Diencephalon (tissue), 1 donor: ENCODE measurements at places on chromosomes 3 and 15. TPM values are rescaled to one million over a fixed set of nuclear protein-coding genes. Genes with fewer than 3 reads are reported as not detected.

Gene C3orf52
- 1.2 TPM for total RNA-seq

Gene CCR4
- not detected for total RNA-seq

Gene RPUSD2
- 11.8 TPM for total RNA-seq

Gene STRIT1
- total RNA-seq, result 2.1 TPM

Gene ACVR2B
- total RNA-seq, result 43.6 TPM

Gene GRAMD2A
- 4.4 TPM for total RNA-seq

Gene MB21D2
- total RNA-seq, result 54.7 TPM

Gene GPR27
- 42.0 TPM for total RNA-seq

Gene GATA2
- total RNA-seq, result 1.2 TPM

Gene PLA1A
- total RNA-seq, result 0.23 TPM

Gene KNG1
- total RNA-seq, result not detected

Gene TOPBP1
- total RNA-seq, result 42.7 TPM

Gene TRIM42
- not detected for total RNA-seq

Gene TTLL13
- total RNA-seq, result not detected

Gene STRA6
- total RNA-seq, result 6.7 TPM

Gene TOP2B
- 302 TPM for total RNA-seq

Gene MBD4
- total RNA-seq, result 24.9 TPM

Gene MNS1
- total RNA-seq, result 4.8 TPM

Gene GJD2
- total RNA-seq, result 21.9 TPM

Gene ZNF860
- 6.7 TPM for total RNA-seq

Gene SUSD5
- 7.4 TPM for total RNA-seq

Gene LMAN1L
- not detected for total RNA-seq

Gene CEP152
- total RNA-seq, result 3.5 TPM

Gene CKMT1B
- total RNA-seq, result 17.1 TPM

Gene COL6A5
- 0.69 TPM for total RNA-seq

Gene ZNF80
- total RNA-seq, result 0.23 TPM

Gene KNL1
- total RNA-seq, result 12.0 TPM

Gene REC114
- not detected for total RNA-seq

Gene GOLGA6D
- total RNA-seq, result not detected

Gene PROS1
- 17.8 TPM for total RNA-seq

Gene GOLGA8H
- total RNA-seq, result 2.1 TPM

Gene HIGD2B
- total RNA-seq, result not detected

Gene CISH
- 0.46 TPM for total RNA-seq

Gene KY
- 1.6 TPM for total RNA-seq

Gene GP5
- total RNA-seq, result under 0.01 TPM

Gene GREM1
- total RNA-seq, result under 0.01 TPM

Gene IMPG2
- total RNA-seq, result 6.9 TPM

Gene CCR9
- total RNA-seq, result not detected

Gene EBLN2
- 5.3 TPM for total RNA-seq

Gene DVL3
- total RNA-seq, result 39.4 TPM

Gene CPNE9
- total RNA-seq, result 12.7 TPM

Gene FEZF2
- 1.6 TPM for total RNA-seq

Gene VWA5B2
- 3.9 TPM for total RNA-seq

Gene WNT7A
- total RNA-seq, result 12.9 TPM

Gene ADGRG7
- total RNA-seq, result not detected

Gene ZNF280D
- 96.2 TPM for total RNA-seq

Gene SERPINI2
- total RNA-seq, result 3.7 TPM

Gene MEX3B
- 38.1 TPM for total RNA-seq

Gene ITIH1
- total RNA-seq, result not detected

Gene RPUSD3
- total RNA-seq, result 21.0 TPM
